ENCODE measurements at places on chromosomes 5 and 9.

- DNase-seq: peak; percentile 89
Measured at GRCh38 chr5:159764283-159765134, 151.8 kb upstream of the ADRA1B start.

- peak; percentile 74 for DNase-seq
Measured at GRCh38 chr5:172777881-172778814, 7.2 kb upstream of the DUSP1 start.

DNA sequence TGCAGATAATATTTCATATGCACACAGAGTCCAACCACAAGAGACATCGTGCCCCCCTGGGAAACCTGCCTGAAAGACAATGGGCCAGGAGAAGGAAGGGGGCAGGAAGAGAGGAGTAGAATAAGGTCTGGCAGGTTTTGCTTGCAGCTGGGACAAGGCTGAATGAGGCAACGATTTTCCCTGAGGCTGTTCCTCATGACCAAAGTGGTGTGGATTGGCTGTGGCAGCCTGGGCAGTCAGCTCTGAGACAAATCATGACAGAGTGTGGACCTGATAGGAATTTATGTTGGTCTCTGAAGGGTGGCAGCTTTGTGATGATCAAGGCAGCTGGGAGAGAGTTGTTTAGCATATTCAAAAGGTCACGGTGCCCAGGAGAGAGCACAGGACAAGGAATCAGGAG, 119.3 kb downstream of the NMUR2 start:
- DNase-seq: no peak

- DNase-seq: no peak
Measured at GRCh38 chr9:68653141-68653595, 51.9 kb upstream of the PIP5K1B start.

- DNase-seq: no peak
Measured at GRCh38 chr9:137050570-137050969, 3.3 kb downstream of the ENTPD2 start.

- DNase-seq: peak; percentile 83
Measured at GRCh38 chr9:136372561-136373299, 739 bp downstream of the CARD9 start.

GRCh38 chr5:156126716-156127115, 200.2 kb upstream of the SGCD start:
- DNase-seq: no peak

DNA sequence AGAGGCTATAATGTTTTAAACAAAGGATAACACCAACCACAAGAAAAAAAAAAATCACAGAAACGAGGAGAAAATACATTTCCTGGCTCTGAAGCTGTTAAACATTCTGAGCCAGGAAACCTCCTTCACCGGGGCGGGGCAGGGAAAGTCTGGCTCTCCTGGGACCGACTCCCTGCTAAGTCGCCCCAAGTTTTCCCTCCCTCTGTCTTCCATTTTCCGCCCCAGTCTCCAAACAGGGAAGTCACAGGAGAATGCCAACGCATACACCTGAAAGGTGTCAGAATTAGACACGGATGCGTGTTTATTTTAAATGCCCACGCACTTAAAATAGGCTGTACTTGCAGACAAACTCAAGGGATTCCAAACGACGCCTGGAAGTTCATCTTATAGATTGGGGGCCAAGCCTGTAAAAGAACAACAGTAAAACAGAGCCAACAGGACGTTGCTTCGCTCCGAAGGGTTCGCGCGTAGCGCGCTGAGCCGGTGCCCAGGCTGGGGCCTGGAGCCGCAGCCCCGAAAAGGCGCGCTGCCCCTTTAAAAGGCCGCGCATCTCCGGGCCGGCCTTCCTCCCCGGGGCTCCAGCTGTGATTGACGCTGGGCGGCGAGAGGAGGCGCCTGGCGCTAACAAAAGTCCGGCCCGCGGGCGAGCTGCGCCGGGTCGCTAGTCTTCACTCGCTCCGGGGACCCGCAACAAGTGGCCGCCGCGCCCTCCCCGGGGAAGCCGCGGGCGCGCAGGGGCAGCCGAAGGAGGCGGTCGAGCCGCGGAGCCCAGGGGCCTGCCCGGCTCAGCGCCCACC, at the start of gene FBXL7:
Gene FBXL7 (plus strand): TSS at position 653 of the 797 bp plus-strand sequence.
- DNase-seq: peak; percentile 93

- no peak for DNase-seq
Measured at GRCh38 chr5:157679801-157680200, 8.5 kb downstream of the C5orf52 start.

DNA sequence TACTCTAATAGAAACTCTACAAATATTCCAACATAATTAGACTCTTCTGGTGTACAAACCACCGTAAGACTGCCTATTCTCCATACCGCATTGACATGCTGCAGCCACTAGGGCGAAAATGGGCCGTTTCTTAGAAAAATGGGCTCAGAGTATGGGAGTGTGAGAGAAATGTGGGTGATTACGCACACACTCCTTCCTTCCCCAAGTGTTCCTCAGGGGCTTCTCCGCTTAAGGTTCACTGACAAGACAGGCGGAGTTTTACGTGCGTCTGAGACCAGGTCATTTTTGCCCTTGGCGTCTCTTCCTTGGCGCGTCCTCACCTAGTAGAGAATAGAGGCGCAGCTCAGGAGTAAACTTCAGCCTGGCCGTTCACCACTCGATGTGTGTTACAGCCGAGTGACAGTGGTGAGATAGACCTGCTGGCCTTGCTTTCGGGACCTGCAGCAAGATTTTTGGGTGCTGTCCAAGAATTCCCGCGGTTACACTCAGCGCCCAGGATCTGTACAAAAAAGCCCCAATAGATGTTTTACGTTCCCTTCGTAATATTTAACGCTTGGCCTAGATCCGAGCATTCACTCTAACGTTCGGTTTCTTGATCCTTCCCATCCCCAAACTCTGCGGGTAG, 1.8 kb upstream of the NTRK2 start:
- DNase-seq: peak; percentile 26

GRCh38 chr5:133229931-133230664, 178.3 kb downstream of the HSPA4 start:
- no peak for DNase-seq

- no peak for DNase-seq
Measured at GRCh38 chr5:110460837-110461236, 265.6 kb downstream of the TMEM232 start.

DNA sequence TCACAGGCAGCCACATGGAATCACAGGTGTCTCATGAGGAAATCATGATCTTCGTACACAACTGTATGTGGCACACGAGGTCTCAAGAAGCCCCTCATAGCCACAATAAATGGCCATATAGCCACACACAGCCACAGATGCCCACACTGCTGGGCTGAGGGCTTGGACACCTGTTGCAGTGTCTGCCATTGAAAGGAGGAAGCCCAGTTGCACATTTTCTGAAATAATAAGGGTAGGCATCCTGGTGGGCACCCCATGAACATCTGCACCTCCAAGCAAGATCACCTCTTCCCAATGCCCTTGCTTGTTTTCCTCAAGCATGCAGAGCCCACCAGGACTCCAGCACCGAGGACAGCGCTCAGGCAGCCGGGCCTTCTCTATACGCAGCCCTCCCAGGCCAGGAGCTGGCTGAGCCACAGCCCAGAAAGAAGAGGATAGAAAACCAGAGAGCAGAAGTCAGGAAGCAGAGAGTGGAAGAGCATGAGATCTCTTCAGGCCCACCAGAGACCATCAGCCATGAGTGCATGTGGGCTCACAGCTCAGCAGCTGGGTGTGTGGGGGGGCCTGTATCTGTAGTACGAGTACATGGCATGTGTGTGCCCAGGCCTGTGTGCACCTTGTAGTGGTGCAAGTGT, 1.0 kb upstream of the ACSL6 start:
- DNase-seq: peak; percentile 80

DNA sequence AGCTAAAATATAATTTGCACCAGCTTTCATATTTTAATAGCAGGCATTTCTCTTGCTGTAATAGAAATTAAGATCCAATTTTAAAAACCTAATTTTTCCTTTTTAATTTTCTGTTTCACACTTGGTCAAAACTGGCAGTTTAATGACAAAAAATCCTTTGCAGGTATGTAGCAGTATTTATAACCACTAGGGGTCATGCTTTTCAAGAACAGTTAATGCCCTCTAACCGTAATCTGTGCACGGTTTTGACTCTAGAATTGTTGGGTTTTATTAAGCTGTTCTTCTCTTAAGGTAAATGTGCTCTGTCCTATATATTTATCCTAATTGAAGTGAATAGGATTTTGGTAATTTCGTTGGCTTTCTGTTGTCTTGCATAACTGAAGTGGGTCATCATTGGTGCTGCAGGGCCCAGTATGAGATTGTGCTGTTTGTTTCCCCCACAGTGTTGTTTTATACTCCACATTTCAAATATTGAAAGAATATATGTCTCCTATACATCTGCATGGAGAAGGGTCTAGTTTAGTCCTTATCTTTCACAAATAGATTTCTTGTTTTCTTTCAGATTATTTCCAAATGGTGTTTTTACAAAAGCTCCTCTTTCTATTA, 107.4 kb downstream of the SCAMP1 start:
- peak; percentile 47 for DNase-seq

DNA sequence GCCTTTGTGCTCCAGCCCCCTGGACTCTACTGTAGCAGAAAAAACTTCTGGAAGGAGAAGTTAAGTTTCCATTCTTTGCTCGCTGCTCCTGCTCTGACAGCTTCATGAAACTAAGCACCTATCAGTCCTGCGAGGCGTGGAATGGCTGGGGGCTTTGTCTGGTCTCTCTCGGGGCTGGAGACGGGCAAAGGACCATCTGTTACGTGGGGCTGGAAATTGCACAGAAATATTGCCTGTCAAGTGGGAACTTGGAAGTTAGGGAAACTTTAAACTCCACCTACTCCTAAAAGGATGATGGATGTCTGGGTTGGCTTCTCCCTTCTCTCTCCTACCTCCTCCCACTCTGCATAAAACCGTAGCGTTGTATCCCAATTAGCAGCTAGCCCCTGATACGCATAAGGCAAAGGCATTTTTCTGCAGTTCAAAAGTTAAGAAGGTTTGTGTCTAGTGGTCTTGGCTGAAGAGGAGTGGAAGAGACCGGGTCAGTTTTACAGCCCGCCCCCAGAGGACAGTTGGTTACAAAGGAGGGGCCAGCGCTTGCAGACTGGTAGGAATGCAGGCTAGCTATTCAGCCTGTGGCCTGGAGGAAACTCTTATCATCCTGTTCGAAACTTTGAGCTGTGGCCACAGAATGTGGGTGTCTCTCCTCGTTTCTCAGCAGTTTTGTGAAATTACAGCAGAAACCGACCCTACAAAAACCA, 1.3 kb downstream of the FBXL7 start:
- DNase-seq: peak; percentile 85

- peak; percentile 77 for DNase-seq
Measured at GRCh38 chr5:98769210-98769958, 4.1 kb upstream of the RGMB start.

DNA sequence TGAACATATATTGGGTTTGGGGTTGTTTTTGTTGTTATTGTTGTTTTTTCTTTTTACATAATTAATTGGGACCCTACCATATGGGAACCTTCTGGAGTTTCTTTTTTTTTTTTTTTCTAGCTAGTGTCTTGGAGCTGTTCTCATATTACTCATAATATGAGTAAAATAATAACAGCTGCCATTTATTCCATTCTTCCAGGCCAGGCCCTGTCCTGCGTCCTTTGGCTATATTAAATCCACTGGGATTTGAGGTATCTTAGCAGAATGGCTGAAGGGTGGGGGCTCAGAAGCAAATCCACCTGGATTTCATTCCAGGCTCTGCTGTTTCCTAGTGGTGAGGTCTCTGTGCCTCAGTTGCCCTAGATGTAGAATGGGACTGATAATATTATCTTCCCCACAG, 47.2 kb upstream of the RPL26L1 start:
- DNase-seq: peak; percentile 27

DNA sequence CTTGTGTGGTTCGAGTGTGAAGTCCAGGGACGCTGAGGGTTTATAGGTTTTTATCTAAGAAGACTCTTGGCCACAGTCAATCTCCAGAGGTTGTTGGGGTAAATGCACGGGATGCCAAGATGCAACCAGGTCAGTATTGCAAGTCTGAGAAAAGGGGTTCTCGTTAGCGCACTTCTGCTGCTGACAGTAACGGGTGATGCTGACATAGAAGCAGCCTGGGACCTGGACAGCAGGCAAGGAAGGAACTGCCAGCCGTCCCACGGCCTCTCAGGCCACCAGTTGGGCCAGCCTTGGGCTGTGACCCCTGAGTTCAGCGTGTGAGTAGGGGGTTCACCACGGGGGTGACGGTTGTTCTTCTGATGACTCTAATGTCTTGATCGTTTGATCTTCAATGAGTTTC, 39.0 kb downstream of the TENT4A start:
- no peak for DNase-seq

Measured in GM03348 (cell line).